ENCODE measurements at places on chromosomes 5 and 9.

- DNase-seq: no peak
- no peak overlapping the region for H3K27ac ChIP-seq
- H3K4me1 ChIP-seq: no peaks in the 10 kb centered on the region
- no peaks in the 10 kb centered on the region for H3K27me3 ChIP-seq
These were observed 67.0 kb upstream of the SIMC1 start for GRCh38 chr5:176171171-176171760.

DNA sequence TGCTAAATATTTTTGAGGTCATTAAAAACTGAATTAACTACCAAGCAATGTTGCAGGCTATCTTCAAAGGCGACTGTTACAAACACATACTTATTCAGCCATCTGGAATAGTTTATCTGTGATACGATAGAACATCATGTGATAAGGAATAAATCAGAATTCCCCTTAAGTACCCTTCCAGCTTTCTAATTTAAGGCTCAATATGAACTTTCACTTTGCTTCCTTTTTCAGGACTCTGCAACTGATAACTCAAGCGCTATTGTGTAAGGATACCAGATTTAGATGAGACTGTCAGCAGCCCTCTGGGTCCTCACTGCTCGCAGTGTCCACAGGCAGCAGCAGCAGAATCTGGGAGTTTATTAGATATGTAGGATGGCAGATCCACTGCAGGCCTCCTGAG lies 416.3 kb downstream of the SPATA31D1 start:
- H3K27ac ChIP-seq: peak overlapping the region; percentile 62
- no peaks in the 10 kb centered on the region for H3K36me3 ChIP-seq
- DNase-seq: peak; percentile 50
- no peaks in the 10 kb centered on the region for H3K27me3 ChIP-seq
- H3K4me3 ChIP-seq: no peak overlapping the region

- no peaks in the 10 kb centered on the region for H3K27me3 ChIP-seq
- no peaks in the 10 kb centered on the region for H3K4me1 ChIP-seq
- H3K27ac ChIP-seq: no peak overlapping the region
- H3K36me3 ChIP-seq: peaks cover 3% of the 10 kb centered on the region
- no peak overlapping the region for H3K4me3 ChIP-seq
- DNase-seq: no peak
These were observed 90.4 kb downstream of the MVB12B start for GRCh38 chr9:126417043-126417442.

DNA sequence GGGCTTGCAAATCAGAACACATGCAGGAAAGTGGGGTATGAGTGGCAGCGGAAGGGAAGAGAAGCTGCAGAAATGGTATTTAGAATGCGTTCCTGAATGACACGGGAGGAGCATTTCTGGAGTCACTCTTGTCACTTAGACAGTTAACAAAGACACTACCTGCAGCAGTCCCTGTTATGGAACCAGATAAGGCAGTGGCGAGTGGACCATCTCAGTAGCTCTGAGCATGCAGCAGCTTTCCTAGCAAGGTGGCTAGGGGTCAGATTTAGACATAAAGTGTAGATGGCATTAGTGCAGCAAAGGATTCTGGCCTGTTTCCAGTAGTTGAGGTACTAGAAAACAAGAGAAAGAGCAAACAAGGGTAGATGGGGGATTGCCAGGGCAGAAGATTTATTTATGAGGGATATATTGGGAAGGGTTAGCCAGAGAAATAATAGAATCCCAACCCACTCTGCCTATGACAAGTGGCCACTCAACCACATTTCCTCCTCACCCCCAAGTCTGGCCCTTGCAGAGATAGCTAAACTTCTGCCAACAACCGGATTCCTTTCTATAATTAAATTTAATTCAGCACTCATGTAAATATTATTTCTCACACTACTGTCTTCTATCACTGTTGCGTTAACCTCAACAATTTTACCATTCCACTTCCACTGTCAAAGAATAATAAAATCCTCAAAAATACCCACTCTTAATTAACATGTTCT lies 201.6 kb downstream of the DCP2 start:
- H3K4me3 ChIP-seq: no peak overlapping the region
- H3K36me3 ChIP-seq: peaks cover 2% of the 10 kb centered on the region
- peaks cover 5% of the 10 kb centered on the region for H3K4me1 ChIP-seq
- no peak for DNase-seq
- H3K27ac ChIP-seq: no peak overlapping the region

DNA sequence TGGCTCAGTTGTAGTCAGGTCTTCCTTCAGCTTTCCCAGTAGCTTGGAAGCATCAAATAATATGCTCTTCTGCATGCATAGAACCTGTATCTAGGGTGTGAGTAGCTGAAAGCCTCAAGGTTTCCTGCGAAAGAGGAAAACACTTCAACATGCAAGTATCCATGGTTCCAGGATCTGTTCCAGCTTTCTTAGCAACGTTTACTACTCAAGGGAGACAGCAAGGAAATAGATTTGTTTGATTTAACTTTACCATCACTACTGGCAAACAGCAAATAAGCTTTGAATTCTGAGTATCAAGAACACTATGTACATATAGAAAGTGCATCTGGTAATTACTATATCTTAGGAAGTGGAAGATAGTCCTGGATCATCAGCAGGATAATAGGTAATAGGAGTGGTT lies 341.0 kb downstream of the PRR16 start:
- H3K36me3 ChIP-seq: no peaks in the 10 kb centered on the region
- H3K4me3 ChIP-seq: no peak overlapping the region
- DNase-seq: no peak
- H3K27ac ChIP-seq: no peak overlapping the region
- peaks cover 4% of the 10 kb centered on the region for H3K4me1 ChIP-seq

DNA sequence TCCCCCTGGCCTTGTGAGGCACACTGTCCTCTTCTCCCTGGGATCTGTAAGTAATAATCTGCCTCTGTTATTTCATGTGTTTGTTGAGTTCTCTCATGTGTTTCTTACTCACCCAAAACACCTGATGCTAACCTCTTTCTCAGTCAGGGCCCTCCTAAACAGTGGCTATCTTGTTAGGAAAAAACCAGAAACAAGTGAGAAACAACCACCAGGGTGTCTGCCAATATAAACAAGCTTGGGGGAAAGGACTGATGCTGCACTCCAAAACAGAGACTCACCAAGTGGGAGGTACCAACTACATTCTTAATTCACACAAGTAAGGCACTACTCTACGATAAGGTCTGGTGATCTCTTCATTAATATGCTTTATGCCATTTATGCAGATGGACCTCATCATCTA lies 564.4 kb downstream of the SEMA5A start:
- no peak overlapping the region for H3K4me3 ChIP-seq
- H3K27me3 ChIP-seq: no peaks in the 10 kb centered on the region
- H3K36me3 ChIP-seq: no peaks in the 10 kb centered on the region

DNA sequence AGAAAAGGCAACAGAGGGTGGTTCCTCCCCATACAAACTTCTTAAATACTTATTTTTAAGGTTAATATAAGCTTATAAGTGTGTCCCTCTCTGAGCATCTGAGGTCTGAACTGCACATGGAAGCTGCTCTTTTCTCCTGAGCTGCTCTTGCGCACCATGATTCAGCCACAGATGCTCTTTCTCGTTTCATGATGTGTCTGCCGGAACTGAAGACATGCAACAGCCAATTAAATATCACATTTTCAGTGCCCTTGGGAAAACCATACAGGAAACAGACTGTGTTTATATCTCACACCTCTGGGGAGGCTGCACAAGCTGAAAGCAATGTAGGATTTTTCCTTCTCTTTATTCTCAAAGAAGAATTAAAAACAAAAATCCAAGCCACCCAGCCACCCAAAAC lies 96.8 kb upstream of the NREP start:
- peaks cover 9% of the 10 kb centered on the region for H3K4me1 ChIP-seq
- H3K27me3 ChIP-seq: no peaks in the 10 kb centered on the region
- H3K27ac ChIP-seq: no peak overlapping the region
- peak; percentile 62 for DNase-seq

GRCh38 chr5:125411071-125411743 lies 664.8 kb upstream of the ZNF608 start:
- H3K4me1 ChIP-seq: peaks cover 20% of the 10 kb centered on the region
- H3K4me3 ChIP-seq: no peak overlapping the region
- peak; percentile 39 for DNase-seq
- H3K27ac ChIP-seq: no peak overlapping the region
- H3K36me3 ChIP-seq: no peaks in the 10 kb centered on the region

DNA sequence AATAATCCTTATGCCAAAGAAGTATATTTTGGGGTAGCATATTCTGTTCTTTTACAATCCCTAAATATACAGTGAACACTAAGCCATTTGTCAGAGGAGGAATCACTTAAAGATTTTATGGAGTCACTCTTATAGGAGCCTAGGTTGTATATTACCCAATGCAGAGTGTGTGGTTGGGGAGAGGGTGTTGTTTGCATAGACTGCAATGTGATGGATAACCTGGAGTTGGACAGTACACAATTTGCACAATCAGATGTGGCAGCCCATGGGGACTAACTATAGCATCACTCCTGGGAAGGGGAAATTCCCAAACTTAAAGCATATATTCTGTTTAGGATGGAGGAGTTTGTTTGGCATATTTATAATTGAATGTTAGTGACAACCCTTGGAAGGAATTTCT lies 9.6 kb upstream of the NDFIP1 start:
- no peak for DNase-seq
- H3K36me3 ChIP-seq: no peaks in the 10 kb centered on the region
- no peak overlapping the region for H3K27ac ChIP-seq
- no peak overlapping the region for H3K4me3 ChIP-seq

- no peak for DNase-seq
- H3K27me3 ChIP-seq: peaks cover 2% of the 10 kb centered on the region
These were observed 157.6 kb upstream of the KLF4 start for GRCh38 chr9:107647141-107647540.

DNA sequence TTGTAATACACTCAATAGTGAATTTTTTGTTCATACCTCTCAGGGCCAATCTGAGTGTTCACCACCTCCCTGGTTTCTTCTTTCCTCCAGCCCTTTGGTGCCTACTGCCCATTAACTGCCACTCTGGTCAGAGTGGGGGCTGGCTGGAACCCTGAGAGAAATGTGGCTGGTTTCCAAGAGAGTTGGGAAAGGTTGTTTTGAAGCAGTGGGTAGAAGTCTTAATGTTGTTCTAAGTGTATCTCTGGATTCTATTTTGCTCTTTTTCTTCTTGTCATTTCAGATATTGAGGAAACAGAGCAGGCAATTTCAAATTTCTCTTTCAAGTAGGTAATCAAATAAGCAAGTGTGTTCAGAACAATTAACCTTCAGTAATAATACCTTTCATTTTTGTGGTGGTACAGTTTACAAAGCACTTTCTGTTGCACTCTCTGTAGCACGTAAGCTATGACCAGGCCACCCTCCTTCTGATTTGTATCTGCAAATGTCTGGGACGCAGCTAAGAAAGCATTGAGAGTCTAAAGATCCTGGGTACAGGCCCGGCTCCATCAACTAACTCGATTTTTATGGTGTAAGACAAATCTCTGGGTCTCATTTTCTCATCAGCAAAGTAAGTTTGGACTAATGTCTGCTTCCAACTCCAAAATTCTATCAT lies 8.4 kb downstream of the SLC1A3 start:
- H3K4me1 ChIP-seq: no peaks in the 10 kb centered on the region
- H3K27me3 ChIP-seq: no peaks in the 10 kb centered on the region
- DNase-seq: no peak
- no peak overlapping the region for H3K4me3 ChIP-seq

GRCh38 chr9:81589392-81589791 lies 100.0 kb downstream of the TLE1 start:
- peaks cover 11% of the 10 kb centered on the region for H3K4me1 ChIP-seq
- no peak overlapping the region for H3K4me3 ChIP-seq
- no peak for DNase-seq
- H3K27me3 ChIP-seq: no peaks in the 10 kb centered on the region

DNA sequence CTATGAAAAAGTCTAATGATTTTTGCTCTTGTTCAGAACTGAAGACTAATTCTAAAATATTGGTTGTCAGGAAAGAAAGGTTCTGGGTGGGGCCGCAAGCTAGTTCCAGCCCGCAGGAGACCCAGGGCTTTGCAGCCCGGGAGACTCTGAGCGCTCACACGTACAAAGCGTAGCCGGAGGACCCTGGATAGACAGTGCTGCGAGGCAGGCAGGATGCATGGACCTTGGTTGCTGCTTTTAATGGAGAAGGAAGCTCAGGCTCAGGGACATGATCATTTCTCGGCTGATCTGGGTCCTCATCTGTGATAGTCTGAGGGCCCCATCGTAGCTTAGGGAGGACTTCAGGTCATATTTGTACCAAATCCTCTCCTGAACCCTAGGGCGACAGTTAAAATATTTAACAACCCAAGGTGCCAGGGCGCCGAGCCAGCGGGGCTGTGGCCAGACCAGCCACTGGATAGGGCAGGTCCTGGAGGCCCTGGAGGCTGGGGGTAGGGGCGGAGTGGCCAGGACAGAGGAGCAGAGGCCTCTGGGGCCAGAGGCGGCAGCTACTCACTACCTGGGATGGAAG lies 70.1 kb upstream of the UNC5A start:
- peaks cover 91% of the 10 kb centered on the region for H3K27me3 ChIP-seq
- H3K27ac ChIP-seq: no peak overlapping the region
- H3K36me3 ChIP-seq: no peaks in the 10 kb centered on the region
- H3K4me1 ChIP-seq: no peaks in the 10 kb centered on the region
- DNase-seq: no peak

GRCh38 chr9:104725014-104725413 lies 22.5 kb upstream of the NIPSNAP3A start:
- DNase-seq: no peak
- no peaks in the 10 kb centered on the region for H3K27me3 ChIP-seq
- H3K4me3 ChIP-seq: no peak overlapping the region
- H3K27ac ChIP-seq: no peak overlapping the region

GRCh38 chr5:155676967-155677366 lies 650.0 kb upstream of the SGCD start:
- no peak for DNase-seq
- H3K36me3 ChIP-seq: no peaks in the 10 kb centered on the region

DNA sequence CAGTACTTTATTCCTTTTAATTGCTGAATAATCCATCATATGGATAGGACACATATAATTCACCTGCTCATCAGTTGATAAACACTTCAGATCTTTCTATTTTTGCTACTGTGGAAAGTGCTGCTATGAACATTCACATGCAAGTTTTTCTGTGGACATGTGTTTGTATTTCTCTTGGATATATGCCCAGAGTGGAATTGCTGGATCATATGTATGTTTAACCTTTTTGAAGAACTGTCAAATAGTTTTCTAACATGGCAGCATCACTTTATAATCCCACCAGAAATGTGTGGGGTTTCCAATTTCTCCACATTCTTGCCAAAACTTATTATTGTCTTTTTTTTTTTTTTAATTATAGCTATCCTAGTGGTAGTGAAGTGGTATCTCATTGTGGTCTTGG lies 15.1 kb downstream of the CARTPT start:
- no peaks in the 10 kb centered on the region for H3K36me3 ChIP-seq
- peaks cover 7% of the 10 kb centered on the region for H3K27me3 ChIP-seq
- no peak for DNase-seq

DNA sequence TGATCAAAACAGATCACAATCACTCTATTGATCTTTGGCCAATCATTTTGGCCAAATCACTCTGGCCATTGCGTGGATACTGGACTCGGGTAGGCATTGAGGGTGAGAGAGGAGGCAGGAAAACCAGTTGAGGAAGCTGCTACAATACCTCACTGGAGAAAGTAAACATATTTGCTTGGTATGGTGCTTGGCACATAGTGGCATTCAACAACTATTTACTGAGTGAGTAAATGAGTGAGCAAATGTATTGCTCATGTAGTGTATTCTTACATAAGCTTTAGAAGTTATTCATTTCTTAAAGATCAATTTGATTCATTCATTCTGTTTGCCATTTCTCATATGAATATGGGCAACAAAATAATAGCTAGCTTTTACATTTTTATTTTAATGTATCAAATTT lies 4.0 kb upstream of the DEPDC1B start:
- no peak overlapping the region for H3K4me3 ChIP-seq
- no peak for DNase-seq
- no peaks in the 10 kb centered on the region for H3K4me1 ChIP-seq
- peaks cover 8% of the 10 kb centered on the region for H3K27me3 ChIP-seq
